ENCODE measurements at places on chromosomes 6 and 20.

DNA sequence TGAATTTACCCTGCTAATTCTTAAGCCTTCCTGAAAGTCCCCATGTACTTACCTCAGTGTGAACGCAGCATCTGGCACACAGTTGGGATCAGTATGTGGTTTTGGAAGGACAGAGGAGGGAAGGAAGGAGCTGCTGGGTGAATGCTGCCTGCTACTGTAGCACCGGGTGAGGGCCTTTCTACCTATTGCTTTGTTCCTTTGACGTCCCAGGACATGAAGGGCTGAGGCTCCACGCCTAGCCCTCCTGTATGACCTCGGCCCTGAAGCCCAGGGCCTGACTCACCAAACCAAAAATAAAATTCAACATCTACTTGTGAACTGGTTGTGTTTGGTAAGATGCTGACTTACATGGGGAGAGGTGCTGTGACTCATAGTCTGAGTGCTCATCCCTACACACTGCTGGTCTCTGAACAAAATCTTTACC lies 51.1 kb downstream of the ARID1B start:
- peak; percentile 24 for DNase-seq

DNA sequence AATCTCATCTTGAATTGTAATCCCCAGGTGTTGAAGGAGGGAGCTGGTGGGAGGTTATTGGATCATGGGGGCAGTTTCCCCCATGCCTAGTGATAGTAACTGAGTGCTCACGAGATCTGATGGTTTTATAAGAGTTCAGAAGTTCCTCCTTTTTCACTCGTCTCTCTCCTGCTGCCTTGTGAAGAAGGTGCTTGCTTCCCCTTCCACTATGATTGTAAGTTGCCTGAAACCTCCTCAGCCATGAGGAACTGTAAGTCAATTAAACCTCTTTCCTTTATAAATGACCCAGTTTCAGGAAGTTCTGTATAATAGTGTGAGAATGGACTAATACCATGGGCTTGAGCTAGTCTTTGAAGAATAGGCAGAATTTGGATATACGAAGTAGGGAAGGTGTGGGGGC lies 113.9 kb downstream of the RIN2 start:
- DNase-seq, result no peak

DNA sequence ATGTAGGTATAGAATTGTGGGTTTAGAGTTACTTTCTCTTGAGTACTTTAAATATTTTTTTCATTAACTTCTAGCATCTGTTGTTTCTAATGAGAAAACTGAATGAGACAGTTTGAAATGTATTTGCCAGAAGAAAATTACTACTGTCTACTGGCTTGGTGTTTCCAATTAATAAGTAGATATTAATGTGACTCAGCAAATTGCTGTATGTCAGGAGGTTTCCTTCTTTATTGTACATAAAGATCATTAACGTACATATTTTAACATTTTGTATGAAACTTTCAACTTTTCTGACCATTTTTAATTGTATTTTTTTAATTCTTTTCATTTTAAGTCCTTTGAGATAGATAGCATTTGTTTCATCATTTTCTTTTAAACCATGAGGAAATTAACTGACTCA lies 135.1 kb upstream of the SLC22A23 start:
- DNase-seq, result no peak

DNA sequence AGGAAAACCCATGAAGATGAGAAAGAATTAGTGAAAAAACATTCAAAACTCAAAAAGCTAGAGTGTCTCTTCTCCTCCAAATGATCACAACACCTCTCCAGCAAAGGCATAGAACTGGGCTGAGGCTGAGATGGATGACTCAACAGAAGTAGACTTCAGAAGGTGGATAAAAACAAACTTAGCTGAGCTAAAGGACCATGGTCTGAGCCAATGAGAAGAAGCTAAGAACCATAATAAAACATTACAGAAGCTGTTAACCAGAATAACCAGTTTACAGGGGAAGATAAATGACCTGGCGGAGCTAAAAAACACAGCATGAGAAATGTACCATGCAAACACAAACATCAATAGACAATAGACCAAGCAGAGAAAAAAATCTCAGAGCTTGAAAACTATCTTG lies 904.1 kb upstream of the MANEA start:
- DNase-seq, result no peak

DNA sequence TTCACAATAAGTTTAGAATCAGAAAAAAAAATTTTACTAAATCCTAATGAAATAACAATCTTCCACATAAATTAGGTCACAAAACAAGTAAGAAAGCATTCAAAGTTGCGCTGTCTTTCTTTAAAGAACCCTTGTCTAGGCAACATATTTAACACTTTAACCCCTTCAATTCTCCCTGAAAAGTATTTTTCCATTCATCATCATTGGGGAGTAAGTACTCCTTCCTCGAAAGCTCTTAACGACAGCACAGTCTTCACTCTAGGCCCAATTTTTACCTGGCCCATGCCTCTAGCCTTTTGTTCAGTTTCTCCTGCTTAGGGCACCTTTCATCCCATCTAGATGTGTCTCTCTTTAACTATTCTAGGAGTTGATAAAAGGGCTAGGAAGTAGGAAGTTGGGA lies 2.6 kb downstream of the TSPYL1 start:
- no peak for DNase-seq

- DNase-seq, result no peak
These were observed 203.4 kb upstream of the SULF2 start for GRCh38 chr20:47988676-47989075.

DNA sequence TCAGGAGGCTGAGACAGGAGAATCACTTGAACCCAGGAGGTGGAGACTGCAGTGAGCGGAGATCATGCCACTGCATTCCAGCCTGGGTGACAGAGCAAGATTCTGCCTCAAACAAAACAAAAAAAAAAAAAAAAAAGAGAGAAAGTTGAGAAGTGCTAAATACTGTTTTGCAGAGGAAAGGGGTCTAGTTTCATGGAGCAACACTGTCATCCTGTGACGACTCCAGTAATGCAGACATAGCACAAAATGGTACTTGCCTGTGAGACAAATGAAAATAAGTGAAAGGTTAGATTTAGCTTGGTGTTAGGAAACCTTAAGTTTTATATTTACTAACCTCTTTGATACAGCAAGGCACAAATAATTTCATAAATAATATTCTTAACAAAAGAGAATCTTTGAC lies 29.7 kb downstream of the CEP162 start:
- no peak for DNase-seq

Measured in stimulated activated CD4-positive, alpha-beta T cell treated with anti-CD3 and anti-CD28 coated beads, Interleukin-15, amount 100 ng/mL, for 24 hours (primary cell).